Activated CD8-positive, alpha-beta memory T cell treated with anti-CD3 and anti-CD28 coated beads for 1 hour (primary cell): ENCODE measurements at places on chromosomes 4 and X.

DNA sequence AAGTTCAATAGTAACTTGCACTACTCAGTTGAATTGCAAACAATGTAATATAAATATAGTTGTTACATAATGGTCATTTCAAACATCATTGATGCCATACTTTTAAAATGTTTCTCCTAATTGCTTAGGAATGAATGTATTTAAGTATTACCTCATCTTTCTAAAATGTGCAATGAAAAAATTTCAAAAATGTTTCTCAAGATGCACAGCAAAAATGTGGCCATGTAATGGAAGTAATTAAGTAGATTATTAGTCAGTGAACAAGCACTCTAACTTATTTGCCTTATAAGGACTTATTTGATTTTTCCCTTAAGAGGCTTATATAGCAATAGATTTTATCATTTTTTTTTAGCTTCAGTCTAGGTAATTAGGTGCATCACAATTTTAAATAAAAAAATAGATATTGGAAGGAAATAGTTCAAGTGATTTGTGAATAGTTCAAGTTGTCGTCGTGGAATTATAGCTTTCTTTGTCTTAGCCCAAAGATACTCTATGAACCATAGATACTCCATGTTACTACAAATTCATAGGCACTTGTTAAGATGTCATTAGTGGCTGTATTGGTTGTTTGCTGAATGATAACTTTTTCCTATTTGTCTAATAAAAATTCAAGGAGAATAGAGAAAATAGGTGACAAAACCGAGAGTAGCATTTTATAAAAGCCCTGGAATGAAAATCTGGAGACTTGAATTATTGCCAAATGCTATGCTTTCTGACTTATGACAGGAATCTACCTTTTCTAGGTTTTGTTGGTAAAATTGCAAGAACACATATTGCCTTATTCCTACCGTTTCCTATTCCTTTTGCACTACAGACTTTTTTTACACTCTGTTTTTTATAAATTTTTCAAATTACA is 118.5 kb downstream of the TLL1 start:
- DNase-seq, result no peak

- no peak for DNase-seq
These were observed 21.3 kb downstream of the FANCB start for GRCh38 chrX:14851526-14851925.

DNA sequence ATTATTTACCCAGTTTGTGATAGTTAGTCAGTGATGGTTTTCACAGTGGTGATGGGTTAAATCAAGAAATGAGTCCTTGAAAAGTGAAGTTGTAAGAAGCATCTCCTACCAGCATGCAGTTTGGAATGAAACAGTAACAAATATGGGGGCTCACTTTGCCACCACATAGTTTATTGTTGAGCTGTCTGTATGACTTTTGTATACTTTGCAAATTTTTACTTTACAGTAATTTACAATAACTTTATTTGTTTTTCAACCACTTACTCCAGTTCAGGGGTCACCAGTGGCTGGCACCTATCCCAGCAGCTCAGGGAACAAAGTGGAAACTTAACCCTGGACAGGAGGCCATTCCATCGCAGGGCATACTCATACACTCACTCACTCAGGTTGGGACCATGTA is 64.5 kb upstream of the ANKRD50 start:
- DNase-seq, result no peak

DNA sequence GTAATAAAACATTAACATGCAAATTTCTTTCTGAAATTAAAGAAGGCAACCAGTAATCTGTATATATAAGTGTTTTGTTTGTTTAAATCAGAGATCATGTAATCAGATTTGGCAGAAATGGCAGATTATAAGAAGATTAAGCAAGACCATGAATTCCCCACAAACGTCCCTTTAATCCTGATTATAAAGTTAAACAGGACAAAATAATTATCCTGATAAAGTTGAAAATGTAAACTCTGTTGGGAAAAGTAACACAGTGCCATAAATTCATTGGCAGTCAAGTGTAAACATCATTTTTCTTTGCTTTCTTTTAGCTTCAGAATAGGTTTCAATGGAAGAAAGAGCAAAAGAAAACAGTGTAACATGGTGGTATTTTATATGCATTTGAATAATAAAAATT is 256.3 kb downstream of the KCNIP4 start:
- DNase-seq, result no peak

DNA sequence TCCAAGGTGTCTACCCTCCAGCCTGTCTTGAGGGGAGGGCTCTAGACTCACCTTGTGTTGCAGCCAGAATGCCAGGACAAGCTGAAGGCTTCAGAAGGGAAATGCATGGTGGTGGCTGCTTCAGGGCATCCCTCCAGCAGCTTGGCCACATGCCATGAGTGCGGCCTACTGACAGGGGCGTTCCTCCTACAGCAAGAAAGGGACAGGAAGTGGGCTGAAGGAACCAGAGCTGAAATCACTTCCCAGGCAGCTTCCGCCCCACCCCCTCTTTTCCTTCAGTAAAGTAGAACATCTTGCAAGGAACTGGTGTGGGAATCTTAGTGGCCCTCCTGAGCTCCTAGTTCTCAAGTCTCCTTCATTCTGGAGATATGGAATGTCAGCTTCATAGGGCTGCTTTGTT is 167.5 kb upstream of the DGKK start:
- no peak for DNase-seq

- DNase-seq, result no peak
These were observed 41.4 kb upstream of the PPP2R3B start for GRCh38 chrX:427812-428725.

GRCh38 chr4:81290813-81291212 is 75.8 kb upstream of the PRKG2 start:
- DNase-seq, result no peak

GRCh38 chr4:114615435-114615834 is 16.8 kb downstream of the UGT8 start:
- no peak for DNase-seq

DNA sequence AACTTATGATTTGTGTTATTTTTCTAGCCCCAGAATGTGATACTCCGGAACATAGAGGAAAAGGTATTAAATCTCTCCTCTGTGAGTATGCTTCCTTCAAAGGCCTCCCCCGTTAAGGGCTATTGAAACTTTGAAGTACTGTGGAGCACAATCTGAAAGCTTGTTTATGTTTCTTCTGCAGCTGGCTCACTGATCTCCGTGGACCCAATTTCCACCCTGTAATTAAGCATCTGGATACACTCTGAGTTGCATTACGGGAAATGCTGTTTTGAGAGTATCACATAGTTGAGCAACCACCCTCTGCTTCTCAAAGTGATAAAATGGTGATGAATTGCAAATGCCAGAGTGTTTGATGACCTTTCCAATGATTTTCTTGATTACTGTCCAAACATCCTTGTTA is 296.8 kb upstream of the PABPC5 start:
- no peak for DNase-seq

GRCh38 chr4:38489924-38490639 is 173.9 kb upstream of the KLF3 start:
- DNase-seq, result no peak

DNA sequence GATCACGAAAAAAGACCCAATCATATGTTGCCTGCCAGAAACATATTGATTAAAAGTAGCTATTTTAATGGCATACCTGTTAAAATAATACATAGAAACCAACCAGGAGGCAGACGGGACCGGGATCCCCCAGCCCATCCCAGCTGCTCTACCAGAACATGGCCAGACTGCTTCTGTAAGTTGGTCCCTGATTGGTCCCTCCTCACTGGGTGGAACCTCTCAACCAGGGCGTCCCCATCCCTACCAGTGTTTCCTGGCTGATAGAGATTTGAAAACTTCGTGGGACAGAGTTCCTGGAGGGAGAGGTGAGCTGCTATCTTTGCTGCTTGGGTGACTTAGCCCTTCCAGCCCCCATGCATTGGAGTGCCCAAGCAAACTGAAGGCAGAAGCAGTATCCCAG is 256.2 kb downstream of the TRAM1L1 start:
- no peak for DNase-seq

DNA sequence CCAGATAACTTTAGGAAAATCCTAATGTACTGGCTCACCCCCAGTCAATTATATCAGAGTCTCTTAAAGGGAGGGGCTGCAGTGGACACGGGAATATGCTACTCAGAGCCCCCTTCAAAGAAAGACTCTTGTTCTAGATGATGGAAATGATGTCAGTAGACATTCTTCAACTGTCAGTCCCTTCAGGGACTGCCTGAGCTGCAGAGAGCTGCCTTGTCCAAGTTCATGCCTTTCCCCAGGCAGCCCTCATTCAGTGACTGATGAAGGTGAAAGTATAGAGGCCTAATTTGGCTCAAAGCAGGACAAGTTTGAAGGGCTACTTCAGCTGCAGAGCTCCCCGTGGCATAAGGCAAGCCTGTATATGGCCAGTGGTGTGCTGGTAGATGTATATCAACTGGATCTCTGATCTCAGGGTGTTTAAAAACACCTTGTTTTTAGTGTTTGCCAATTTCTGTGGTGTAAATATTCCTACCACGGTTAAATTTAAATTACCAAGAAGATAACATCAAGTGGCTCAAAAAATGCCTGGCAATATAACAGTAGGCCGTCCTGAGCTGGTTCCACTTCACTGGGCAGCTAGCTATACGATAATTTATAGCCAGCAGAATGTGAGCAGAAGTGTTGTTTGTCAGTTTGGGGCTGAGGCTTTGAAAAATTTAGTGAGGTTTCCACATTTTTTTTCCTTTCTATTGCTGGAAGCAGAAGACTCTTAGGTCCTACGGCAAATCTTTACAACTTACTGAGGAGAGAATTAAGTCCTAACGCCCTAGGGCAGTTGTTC is 748.8 kb upstream of the FTHL17 start:
- DNase-seq, result no peak

DNA sequence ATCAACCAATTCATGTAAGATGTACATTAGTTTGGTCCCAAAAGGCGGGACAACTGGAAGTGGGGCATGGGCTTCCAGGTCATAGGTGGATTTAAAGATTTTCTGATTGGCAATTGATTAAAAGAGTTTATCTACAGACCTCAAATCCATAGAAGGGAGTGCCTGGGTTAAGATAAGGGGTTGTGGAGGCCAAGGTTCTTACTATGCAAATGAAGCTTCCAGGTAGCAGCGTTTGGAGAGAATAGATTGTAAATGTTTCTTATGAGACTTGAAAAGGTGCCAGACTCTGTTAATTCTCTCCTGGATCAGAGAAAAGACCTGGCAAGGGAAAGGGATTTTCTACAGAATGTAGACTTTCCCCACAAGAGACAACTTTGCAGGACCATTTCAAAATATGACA is 2.4 kb downstream of the MGST2 start:
- no peak for DNase-seq

GRCh38 chrX:130688360-130688759 is 214.6 kb downstream of the ENOX2 start:
- no peak for DNase-seq

GRCh38 chr4:121510341-121510874 is 129.6 kb upstream of the QRFPR start:
- DNase-seq, result no peak

DNA sequence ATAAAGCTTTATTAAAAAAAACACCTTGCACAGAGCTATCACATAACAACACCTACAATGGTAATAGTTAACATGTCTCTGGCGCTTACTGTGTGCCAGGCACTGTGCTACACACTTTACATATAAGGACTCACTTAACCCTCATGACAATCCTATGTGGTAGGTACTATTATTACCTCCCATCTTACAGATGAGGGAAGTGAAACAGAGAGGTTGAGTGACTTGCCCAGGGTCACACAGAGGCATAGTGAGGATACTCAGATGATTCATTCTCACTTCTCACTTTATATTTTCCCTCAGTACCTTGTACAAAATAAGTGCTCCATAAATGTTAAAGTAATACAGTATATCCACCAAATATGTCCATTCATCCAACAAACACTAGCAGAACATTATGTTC is 43.4 kb upstream of the IQSEC2 start:
- DNase-seq, result no peak

GRCh38 chrX:53211391-53211978 is 13.5 kb downstream of the KDM5C start:
- no peak for DNase-seq

- no peak for DNase-seq
These were observed 6.7 kb downstream of the BBS12 start for GRCh38 chr4:122739174-122739573.

DNA sequence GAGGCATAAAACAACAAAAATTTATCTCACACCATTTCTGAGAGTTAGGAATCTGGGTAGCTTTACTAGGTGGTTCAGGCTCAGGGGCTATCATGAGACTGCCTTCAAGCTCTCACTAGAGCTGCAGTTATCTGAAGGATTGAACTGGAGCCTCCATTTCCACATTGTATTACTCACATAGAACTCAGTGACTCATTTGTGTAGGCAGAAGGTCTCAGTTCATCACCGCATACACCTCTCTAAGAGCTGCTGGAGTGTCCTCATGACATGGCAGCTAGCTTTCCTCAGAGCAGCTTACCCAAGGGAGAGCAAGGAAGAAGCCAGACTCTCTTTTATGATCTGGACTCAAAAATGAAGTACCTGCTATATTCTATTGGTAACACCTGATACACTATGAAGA is 389.2 kb downstream of the IQCM start:
- no peak for DNase-seq

DNA sequence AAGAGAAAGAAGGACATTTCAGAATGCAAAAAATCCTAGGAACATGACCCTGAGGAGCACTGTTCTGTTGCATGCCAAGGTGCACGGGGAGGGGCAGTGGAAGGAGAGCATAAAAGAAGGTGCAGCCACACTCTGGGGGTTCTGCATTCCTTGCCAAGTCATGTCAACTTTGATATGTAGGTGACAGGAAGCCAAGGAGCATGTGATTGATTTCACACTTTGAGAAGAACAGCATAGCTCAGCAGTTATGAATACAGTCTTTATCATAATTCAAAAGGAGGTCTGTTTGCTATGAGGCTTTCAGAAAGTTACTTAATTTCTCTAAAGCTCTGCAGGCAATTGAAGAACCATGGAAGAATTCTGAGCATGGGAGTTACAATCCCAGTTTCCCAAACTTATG is 50.6 kb downstream of the SCFD2 start:
- DNase-seq, result no peak

DNA sequence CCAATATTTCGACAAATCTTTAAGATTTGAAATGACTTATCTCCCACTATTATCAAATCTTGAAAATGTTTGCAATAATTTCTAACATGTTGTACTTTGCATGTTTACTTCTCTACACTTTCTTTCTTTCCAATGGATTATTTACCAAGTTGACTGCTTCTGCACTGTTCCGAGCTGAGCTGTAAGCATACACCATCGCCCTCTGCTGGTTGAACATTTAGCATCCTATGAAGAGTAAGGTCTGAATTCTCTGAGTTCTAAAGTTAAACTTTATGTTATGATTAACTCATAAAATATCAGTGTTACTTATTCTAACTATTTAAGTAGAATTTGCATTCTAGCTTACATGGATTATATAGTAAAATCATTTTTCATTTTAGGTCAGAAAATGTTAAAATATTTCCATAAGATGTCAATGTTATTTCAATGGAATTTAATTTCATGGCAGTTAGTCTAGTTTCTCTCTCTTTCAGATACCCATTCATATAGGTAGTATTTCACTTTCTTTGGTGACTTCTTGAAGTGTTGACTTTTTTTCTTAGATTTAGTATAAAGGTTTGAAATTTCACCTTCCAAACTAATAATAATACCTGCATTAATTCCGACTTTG is 137.4 kb downstream of the DKK2 start:
- DNase-seq, result no peak

GRCh38 chr4:38894322-38894982 is 26.8 kb downstream of the FAM114A1 start:
- no peak for DNase-seq
